ENCODE measurements at places on chromosomes 1 and 21.

GRCh38 chr1:54287176-54287650 is 87.2 kb downstream of the MRPL37 start:
- no peak for DNase-seq

GRCh38 chr1:38567401-38567800 is 292.2 kb downstream of the RRAGC start:
- DNase-seq = no peak

GRCh38 chr1:34845131-34845901 is 14.2 kb downstream of the SMIM12 start:
- DNase-seq = no peak

- DNase-seq = no peak
These were observed 40.1 kb upstream of the SLC5A9 start for GRCh38 chr1:48182439-48182838.

DNA sequence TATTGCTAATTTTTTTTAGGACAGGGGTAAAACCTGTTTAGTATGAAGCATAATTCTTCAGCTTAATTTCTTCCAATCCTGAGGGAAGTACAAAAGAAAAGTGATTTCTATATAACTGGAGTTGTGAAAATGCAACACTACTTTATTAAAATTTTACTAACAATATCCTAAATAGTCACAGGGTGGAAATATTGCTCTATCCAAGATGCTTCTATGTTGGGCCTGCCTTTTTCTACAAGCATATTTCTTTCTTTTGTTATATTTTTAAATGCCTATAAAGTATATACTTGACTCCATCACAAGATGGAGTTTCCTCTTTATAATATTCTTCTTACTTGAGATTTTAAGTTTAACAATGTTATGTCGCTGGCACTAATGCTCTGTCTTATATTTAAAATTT is 37.9 kb downstream of the DTL start:
- no peak for DNase-seq

DNA sequence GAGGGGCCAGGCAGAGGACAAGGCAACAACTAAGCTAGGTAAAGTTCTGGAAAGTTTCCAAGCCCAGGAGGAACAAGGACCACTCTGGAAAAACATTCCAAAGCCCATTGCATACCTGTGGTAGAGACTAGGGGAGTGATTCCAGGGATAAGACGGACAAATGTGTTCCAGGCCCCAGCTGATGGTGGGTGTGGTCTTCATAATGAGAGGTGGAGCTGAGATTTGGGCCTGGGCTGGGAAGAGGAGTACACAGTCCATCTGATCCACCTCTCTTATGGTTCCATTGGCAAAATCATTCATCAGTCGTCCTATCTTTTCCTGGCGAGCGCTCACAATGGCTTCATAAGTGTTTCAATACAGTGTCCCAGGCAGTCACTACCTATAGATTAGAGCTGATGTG is 4.5 kb downstream of the KLHDC7A start:
- no peak for DNase-seq

GRCh38 chr1:184483101-184483683 is 96.4 kb downstream of the C1orf21 start:
- no peak for DNase-seq

- no peak for DNase-seq
These were observed 11.7 kb downstream of the BPNT1 start for GRCh38 chr1:220077887-220078286.

- no peak for DNase-seq
These were observed 137.7 kb upstream of the SMYD2 start for GRCh38 chr1:214143006-214143992.

DNA sequence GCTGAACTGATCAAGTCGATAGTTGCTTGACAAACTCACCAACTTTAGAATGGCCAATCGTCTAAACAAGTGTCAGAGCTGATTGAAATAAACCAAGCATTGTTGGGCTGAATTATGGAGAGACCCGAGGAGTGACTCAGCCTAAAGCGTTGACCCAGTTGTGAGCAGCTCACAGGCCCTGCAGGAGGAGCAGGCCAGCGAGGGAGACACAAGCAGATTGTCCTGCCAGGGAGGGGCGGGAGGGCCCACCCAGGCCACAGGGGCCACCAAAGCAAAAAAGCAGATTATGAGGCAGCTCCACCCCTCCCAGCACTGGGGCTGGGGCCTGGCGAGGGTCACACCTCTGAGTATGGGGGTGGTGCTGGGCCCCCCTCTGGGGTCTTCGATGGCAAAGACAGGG is 10.1 kb upstream of the MATN1 start:
- DNase-seq = no peak

- no peak for DNase-seq
These were observed 85.3 kb downstream of the VPS13D start for GRCh38 chr1:12315146-12315545.

- no peak for DNase-seq
These were observed 187.0 kb upstream of the RUNX1 start for GRCh38 chr21:35236090-35236489.
